T-helper 2 cell treated with Interferon-gamma antibody and Interleukin-4, amounts not matched to agents 5 μg/mL and 100 μg/mL, for 36 hours (primary cell): ENCODE measurements at places on chromosomes 4 and X.

- DNase-seq: no peak
- peaks cover 7% of the 10 kb centered on the region for H3K36me3 ChIP-seq
- no peaks in the 10 kb centered on the region for H3K27me3 ChIP-seq
- peaks cover 79% of the 10 kb centered on the region for H3K4me1 ChIP-seq
Observed at GRCh38 chrX:136629084-136629750, 18.7 kb upstream of the CD40LG start.

GRCh38 chr4:26753617-26754016 is 107.0 kb upstream of the STIM2 start:
- peaks cover 5% of the 10 kb centered on the region for H3K27me3 ChIP-seq
- DNase-seq: no peak
- no peak overlapping the region for H3K4me3 ChIP-seq
- H3K36me3 ChIP-seq: peaks cover 2% of the 10 kb centered on the region

GRCh38 chrX:88397551-88397950 is 349.5 kb upstream of the CPXCR1 start:
- no peak for DNase-seq
- H3K4me1 ChIP-seq: no peaks in the 10 kb centered on the region
- no peak overlapping the region for H3K4me3 ChIP-seq

DNA sequence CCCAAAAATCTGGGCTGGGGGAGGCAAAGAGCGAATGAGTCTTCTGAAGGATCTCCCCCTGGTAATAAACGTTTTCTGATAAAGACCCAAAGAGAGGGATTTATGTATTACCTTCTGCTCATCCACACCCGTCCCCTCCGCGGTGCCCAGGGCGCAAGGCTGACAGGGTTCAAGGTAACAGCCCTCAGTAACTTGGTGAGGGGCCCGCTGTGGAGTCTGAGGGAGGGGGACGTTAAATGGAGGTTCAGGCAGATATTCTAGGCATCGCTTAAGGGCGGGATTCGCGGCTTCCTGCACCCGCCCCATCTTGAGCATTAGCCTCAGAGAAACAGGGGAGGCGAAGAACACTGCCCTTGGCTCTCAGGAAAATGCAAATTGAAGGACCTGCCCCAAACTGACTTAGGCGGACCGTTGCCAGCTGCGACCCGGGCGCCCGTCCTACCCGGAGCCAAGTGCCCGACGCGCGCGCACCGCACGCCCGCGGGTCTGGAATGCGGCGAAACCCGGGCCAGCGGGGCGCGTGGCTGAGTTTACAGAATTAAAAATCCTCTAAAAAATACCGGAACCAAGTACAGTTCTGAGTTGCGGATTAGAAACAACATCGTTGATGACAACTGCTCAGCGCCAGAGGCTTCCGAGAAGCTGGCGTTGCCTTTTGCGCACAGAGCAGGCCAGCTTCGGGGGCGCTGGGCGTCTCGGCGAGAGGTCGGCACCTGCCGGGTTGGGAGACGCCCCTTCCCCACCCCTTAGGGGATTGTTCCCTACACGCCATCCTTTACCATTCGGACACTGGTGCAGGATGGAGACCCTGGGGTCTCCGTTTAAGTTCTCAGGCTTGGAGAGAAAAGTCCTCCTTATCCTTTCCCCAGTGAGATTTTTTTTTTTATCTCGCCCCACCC is 2.8 kb downstream of the HELT start:
- DNase-seq: no peak
- H3K4me1 ChIP-seq: no peaks in the 10 kb centered on the region
- H3K36me3 ChIP-seq: no peaks in the 10 kb centered on the region
- H3K27ac ChIP-seq: no peak overlapping the region
- H3K27me3 ChIP-seq: peaks cover 85% of the 10 kb centered on the region
